ENCODE measurements at places on chromosomes 1 and 21.

DNA sequence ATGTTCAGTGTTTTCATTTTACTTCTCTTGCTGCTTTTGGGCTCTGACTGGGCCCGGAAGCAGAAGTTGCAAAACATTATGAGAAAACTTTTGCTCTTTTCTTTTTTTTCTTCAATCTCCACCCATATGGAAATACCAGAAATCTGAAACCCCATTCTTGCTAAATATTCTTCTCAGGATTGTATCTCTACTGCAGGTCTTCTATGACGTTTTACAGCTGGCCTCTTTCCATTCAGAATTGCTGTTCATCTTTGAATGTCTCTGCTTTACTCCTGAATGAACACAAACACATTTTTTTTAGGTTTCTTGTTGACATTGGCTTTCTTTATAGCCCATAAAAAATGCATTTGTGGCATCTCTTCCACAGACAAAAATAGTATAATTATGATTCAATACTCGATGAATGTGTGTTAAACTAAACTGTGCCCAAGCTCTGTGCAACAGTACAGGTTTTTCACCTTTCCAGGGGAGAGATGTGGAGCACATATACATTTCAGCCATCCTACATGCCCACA lies 18.8 kb downstream of the PTPRC start:
- DNase-seq: no peak

DNA sequence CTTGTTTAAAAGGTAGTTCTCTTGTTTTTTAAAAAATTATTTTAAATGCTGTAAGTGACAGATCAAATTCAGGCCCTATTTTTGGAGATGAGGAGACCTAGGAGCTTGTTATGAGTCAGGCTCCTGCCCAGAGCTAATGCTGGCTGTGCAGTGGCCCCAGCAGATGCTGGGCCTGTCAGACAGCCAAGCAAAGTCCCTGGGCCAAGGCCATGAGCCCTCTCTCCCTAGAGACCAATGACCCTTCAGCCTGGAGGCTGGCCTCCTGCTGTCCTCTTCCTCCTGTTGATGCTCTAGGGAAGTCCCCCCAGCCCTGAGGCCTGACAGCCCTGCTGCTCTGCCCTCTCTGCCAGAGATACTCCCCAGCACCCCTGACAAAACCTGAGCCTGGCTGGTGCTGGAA lies 128.1 kb upstream of the CTTNBP2NL start:
- no peak for DNase-seq

- no peak for DNase-seq
These were observed 3.0 kb downstream of the PCP4L1 start for GRCh38 chr1:161261261-161262235.

- DNase-seq: no peak
These were observed 621.4 kb downstream of the KIF26B start for GRCh38 chr1:245776139-245776538.

- no peak for DNase-seq
These were observed 25.1 kb downstream of the CNN3 start for GRCh38 chr1:94901841-94902240.

GRCh38 chr1:44616991-44617702 lies 57.1 kb downstream of the TMEM53 start:
- DNase-seq: no peak

DNA sequence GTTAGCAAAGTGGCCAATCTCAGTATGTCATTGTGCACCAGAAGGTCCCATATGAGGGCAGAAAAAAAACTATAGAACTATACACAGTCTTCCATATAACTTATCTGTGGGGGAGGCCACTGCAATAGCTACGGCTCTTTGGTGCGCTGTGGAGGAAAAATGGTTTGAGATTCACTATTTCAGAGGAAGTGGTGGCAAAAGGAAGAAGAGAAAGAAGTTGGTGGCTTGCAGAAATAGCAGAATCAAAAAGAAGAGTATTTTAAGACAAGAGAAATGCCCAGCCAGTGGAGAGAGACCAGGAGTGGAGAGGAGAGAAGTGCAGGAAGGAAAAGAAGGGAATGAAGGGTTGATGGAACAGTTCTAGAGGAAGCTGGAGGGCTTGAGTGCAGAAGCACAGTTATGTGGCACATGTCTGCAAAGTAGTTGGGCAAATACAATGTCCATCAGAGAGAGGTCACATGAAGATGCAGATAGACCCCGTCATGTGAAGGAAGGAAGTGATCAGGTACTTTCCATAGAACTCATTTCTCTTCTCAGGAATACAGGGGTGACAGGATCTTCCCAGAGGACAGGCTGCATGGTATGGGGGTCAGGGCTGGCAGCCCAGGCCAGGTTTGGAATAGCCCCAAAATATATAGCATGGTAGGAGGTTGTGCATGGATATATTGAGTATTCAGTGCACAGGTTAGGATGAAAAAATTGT lies 64.6 kb downstream of the RUNX1 start:
- no peak for DNase-seq

GRCh38 chr1:81470275-81470674 lies 330.5 kb upstream of the ADGRL2 start:
- DNase-seq: no peak

DNA sequence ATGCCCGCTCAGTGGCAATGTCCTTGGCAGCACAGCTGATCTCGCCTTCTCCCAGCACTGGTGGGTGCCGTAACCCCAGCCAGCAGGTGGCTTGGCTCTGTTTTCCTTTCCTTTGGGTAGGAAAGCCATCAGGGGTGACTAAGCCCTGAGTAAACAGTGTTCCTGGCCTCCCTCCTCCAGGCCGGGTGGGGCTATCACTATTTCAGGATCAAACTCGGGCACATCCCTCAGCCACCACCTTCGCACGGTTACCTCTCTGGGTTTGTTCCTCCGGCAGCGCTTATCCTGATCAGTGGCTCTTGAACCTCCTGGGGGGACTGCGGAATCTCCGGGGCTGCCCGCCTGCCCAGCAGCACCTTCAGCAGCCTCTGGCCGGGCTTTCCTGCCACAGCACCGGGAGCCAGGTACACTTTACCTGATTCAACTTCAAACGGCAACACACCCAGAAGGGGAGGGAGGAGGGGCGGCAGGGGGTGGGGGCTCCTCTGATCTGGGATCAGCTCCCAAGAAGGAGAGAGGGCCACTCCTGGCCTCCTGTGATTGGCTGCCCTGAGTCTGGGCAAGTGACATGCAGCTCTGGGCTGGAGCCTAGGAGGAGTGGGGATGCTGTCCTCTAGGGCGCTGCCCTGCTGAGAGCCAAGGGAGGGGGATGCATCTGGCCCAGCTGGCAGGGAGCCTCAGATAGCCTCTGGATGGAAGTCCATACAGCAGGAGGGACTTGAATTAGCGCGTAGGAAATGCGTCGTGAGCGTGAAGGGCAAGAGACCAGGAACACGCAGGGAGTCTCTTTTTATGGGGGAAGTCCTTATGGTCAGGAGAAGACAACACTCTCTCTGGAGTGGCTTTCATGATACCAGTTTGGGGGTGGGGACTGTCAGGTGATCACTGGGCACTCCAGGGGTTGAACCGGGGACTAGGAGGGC lies at the start of gene ASCL5:
TSS of gene ASCL5 (minus strand) at position 353 of the 923 bp plus-strand sequence. CDS start 11,812 bp downstream, outside the sequence.
- DNase-seq: no peak

DNA sequence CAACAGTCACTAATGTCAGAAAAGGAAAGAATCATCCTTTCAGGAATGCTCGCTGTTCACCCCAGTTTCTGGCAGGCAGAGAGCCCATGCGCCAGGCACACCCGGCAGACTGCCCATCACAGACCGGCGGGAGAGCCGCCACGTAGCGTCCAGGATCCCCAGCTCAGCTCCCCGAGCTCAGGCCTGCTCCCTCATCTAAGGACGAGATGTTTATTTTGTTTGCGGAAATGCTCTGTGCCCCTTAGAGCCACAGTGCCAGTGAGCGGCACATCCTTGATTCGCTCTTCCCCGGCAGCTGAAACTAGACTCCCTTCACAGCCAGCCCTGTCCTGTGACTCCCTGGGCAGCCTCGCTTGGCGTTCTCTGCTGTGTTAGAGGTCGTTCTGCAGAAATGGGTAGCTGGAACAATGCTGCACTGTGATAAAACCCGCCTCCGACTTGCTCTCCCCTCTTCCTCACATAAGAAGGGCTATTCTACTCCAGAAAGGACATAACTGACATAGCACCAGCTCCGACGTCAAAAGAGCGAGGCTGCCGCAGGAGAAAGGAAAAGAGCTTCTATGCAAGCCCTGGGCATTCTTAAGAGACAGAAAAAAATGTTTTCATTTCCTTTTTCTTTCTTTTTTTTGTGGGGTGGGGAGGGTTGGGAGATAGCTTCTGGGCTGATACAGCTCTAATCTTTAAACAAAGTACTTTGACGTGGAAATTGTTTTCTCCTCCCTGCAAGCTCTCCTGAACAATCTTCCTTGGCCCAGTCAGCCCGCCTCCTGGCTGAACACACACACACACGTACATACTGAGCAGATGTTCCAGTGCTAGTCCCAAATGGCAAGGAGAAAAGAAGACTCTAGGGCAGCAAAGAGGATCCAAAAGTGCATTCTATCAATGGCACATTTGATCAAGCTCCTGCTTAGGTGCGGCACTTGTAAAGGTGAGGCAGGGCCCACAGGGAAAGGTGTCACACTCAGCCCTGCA lies 37.2 kb downstream of the MRAP start:
- DNase-seq: no peak

DNA sequence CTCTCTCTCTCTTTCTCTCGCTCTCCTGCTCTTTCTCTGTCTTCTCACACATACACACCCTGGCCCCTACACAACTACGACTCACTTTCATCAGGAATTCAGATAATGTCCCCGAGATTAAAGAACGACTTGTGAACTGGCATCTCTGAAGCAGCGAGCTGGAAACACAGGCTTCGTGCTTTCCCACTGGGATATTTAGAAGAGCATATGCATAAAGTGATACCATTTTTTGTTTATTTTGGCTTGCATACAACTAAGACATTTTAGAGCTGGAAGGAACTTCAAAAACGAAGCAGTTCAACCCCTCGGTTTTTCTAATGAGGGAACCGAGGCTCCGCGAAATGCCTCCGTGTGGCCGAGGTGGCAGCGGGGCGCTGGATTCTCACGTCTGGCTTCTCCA lies 88.6 kb downstream of the ZBTB18 start:
- no peak for DNase-seq

DNA sequence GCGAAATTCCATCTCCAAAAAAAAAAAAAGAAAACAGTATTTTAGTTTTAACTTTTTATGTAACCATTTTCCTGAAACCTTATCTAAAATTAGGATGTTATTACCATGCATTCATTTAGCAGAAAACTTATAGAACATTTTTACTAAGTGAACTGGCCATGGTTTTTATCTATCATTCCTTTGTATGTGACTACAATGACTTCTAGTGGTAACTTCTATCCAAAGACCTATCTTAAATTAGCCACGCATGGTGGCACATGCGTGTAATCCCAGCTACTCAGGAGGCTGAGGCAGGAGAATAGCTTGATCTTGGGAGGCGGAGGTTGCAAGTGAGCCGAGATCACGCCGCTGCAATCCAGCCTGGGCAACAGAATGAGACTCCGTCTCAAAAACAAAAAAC lies 11.4 kb downstream of the GGPS1 start:
- no peak for DNase-seq

- no peak for DNase-seq
These were observed 155.9 kb downstream of the HIVEP3 start for GRCh38 chr1:41762777-41763176.

- DNase-seq: no peak
These were observed 43.5 kb upstream of the DPT start for GRCh38 chr1:168772428-168773060.

DNA sequence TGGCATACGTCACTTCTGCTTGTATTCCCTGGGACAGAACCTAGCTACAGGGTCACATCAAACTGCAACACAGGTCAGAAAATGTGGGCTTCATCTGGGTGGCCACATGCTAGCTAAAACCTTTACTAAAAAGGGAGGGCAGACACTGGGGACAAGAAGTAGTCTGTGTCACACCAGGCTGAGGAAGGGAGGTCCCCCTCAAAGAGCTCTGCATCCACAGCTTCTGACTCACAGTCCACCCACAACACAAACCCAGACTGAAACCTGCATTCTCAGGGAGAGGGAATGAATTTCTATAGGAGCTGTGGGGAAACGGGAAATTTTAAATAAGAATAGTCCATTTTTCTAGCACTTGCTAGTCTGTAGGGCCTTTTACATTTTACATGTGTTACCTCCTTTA lies 16.2 kb downstream of the OLIG2 start:
- no peak for DNase-seq

DNA sequence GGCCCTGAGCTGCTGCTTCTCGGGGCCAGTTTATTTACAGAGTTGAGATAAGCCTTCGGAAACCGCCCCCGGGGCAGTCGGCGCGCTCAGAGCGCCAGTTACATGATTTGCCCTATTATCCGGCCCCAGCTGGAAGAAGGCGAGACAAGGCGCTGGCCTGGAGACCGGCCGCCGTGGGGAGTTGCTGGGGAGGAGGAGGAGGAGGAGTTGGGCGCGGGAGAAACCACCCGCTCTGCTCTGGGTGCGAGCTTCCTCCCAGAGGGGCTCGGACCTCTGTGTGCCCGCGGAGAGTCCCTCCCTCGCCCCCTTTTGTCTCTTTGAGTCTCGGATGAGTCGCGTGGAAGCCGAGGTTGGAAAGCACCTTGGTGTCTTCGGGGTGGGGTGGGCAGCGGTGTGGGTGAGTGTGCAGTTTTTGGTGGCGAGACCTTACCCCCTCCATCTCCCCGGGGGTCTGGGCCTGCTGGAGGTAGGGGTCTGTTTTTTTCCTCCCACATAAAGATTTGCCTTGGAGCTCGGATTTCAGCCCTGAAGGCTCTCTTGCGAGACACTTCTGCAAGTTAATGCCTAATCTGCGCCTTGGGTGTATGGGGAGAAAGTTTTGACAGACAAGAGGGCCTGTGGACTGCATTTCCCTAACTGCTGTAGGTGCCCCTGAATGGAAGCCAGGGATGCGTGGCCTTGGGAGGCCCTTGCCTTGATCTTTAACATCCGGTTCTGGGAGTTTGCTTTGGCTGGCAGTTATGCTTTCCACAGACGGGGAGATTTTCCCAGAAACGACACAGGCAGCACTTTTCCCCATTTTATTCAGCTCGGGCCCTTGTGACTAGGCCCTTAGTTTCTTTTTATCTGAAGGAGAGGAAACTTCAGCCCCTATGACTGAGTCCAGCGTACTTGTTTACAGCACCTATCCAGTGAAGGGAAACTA lies 80.0 kb downstream of the NDUFS5 start:
- peak; percentile 45 for DNase-seq

- no peak for DNase-seq
These were observed 17.3 kb downstream of the NOC2L start for GRCh38 chr1:941588-942383.

DNA sequence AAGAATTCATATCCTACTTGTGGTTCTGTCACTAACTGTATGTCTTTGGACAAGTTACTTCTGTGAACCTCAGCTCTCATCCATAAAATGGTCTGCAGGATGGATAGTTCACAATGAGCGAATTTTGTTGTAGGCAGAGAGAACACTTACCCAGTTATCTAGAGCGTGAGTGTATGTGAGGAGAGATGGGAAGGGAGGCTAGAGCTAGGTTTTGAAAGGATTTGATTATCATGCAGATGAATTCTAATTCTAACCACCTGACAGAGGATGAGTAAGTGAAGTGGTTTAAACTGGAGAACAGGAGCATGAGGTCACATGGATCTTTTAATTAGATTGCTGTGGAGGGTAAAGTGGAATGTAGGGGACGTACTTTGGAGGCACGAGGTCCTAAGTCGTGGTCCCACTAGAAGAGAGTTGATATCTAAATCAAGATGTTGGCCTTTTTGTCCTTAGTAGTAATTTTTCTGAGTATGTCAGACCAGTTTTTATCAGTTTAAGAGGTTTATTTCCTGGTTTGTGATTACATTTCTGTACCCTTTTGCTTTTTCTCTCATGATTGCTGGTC lies 5.0 kb downstream of the SUCO start:
- no peak for DNase-seq

All from stimulated activated naive CD4-positive, alpha-beta T cell treated with Interleukin-2 at 50 U/mL for 16 hours (primary cell).